Activated CD4-positive, alpha-beta T cell treated with anti-CD3 and anti-CD28 coated beads for 36 hours (primary cell): ENCODE measurements at places on chromosomes 16 and 17.

GRCh38 chr17:15981208-15981607, 18.3 kb downstream of the ZSWIM7 start:
- DNase-seq, result peak; percentile 58

DNA sequence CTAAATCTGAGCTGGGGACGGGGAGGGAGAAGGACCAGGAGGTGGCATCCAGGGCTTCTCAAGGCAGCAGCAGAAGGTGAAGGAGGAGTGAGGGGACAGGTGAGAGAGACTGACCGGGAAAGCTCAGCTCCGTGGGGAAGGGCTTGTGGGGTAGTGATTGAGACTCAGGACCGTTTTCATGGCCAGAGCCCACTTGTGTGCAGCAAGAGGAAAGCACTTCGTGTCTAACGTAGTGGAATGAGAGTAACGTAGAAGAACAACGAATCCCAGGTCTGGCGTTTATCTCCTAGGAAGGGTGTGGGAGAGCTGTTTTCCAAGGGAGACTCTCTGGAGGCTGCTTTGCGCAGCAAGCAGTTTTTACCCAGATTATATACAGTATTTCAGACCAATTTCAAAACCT, 1.3 kb upstream of the CDH3 start:
- no peak for DNase-seq

DNA sequence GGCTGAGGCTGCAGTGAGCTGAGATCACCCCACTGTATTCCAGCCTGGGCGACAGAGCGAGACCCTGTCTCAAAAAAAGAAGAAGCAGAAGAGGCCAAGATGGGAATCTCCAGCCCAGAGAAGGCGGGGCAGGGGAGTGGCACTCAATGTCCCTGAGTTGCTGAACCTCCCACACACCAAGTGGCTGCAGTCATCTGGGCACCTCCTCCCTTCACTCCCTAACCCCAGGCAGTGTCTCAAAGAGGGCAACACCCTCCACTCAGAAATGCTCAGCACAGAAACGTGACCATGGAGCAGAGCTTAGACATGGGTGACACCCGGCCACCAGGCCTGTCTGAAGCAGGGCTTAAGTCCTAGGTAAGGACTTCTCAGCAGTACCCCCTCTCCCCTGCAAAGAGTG, 36.3 kb upstream of the BCAR1 start:
- DNase-seq, result no peak

DNA sequence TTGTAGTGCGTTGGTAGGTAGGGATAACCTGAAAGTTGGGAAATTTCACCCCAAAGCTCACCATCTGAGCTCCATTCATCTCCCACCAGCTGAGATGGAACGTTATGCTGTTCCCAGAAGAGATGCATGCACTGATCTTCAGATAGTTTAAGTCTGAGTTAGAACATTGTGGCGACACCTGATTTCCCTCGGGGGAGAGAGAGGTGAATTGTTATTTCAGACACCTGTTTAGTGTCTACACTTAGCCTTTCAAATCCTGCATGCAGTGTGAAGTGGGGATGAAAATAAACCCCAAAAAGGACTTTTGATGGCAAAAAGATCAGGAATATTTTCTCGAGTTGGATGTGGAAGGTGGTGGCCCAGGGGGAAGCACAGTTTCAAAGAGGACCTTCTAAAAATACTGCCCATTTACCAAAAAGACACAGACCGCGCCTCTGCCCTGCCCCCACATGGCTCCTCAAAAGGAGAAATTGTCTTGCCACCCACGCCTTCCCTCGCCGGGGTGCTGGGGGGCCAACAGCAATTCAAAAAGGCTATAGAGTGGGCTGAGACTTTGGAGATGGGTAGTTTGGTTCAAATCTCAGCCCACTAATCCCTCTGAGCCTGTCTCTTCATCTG, 11.4 kb downstream of the CIITA start:
- DNase-seq, result no peak

- no peak for DNase-seq
Measured at GRCh38 chr17:17435323-17435722, 41.5 kb upstream of the MED9 start.

- no peak for DNase-seq
Measured at GRCh38 chr17:14312522-14312921, 11.6 kb downstream of the HS3ST3B1 start.

DNA sequence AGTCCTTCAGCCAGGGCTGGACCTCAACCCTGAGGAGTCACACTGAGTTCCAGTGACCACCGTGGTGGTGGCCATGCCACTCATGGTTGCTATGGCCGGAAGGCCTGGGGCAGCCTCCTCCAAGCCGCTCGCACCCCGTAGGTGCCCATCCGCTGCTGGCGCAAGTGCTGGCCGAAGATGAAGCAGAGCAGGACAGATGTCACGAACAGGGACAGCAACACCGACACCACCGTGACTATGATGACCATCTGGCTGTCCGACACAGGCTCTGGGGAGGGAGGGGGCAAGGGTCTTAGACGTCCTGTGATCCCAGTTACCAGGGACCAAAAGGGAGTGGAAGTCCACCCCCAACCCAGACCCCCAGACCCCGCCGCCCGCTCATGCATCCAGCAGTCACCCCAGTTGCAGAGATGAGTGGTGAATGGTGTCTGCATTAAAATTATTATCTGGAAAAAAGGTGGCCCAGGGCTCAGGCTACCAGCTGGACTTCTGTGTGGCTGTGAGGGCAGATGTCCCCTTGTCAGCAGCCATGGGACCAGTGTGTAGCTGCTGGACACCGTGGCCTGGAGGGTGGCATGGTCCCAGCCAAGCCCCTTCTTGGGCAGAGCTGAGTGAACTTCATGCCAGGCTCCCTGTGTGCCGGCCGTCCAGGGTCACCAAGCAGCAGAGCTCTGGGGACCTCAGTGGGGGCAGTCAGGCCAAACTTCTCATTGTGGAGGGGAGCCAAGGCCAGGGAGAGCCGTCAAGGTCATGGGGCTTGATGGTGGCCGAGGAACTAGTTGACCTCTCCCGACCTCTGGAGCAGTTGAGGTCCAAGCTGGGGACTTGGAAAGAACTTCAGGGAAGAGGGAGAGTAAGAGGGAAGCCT, 4.7 kb downstream of the PRR29 start:
- no peak for DNase-seq

- no peak for DNase-seq
Measured at GRCh38 chr16:23280483-23280967, 21.6 kb upstream of the SCNN1B start.

DNA sequence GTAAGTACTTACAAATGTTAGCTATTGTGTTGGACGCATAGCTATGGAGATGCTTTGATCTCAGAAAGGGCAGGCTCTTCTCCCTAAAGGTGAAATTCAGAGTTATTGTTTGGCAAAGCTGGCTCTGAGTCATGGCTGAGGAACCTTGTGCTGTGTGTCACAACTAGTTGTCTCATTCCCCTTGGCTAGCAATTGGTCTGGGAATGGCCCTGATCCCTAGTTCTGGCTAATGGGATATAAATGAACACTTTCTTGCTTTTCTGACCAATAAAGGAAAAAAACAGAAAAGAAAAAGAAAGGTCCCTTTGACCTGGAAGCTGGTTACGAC, 210.6 kb downstream of the MAP2K4 start:
- DNase-seq, result no peak

DNA sequence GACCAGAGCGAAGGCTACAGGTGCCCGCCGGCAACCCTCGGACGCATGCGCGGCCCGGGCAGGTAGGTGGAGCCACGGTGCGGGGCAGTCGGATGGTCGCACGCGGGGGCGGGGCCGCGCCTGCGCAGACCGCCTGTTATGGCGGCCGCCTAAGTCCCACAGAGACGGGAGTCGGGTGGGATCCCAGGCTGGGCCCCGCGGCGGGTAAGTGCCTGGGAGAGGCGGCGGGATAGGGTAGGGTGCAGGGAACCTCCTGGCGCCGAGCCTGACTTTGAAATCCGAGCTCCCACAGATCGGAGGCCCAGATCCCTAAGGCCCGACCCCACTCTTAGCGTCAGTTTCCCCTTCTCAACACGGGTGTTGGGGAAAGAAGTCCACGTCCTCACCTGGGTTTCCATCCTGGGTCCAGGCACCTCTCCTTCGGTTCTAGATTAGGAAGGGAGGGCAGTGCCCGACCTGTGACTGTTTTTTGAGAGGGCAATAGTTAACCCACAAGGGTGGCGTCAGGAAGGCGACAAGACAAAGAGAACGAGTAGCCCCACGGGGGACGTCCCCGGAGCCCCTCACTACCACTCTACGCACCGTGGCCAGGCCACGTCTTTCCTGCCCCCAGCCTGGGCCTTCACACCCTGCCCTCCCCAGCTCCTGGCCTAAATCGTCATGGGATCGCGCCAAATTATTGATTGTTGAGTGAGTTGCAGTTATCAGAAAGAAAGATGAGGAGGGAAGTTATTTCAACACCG, at the start of gene METTL22:
Gene METTL22 (plus strand): TSS at position 127 of the 743 bp plus-strand sequence. CDS start 3,968 bp downstream, outside the sequence.
- DNase-seq, result peak; percentile 96

DNA sequence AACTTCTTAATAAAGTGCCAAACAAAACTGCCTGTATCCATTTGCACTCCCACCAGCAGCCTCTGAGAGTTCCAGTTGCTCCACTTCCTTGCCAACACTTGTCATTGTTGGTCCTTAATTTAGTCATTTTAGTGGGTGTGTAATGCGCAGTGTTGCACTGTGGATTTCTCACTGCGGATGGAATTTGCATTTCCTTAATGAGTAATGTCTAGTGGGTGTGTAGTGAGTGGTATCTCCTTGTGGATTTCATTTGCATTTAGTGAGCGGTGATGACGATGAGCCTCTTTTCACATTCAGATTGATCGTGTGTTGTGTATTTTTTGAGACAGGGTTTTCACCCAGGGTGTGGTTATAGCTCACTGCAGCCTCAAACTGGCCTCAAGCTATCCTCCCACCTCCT, 4.1 kb upstream of the MSLN start:
- no peak for DNase-seq

DNA sequence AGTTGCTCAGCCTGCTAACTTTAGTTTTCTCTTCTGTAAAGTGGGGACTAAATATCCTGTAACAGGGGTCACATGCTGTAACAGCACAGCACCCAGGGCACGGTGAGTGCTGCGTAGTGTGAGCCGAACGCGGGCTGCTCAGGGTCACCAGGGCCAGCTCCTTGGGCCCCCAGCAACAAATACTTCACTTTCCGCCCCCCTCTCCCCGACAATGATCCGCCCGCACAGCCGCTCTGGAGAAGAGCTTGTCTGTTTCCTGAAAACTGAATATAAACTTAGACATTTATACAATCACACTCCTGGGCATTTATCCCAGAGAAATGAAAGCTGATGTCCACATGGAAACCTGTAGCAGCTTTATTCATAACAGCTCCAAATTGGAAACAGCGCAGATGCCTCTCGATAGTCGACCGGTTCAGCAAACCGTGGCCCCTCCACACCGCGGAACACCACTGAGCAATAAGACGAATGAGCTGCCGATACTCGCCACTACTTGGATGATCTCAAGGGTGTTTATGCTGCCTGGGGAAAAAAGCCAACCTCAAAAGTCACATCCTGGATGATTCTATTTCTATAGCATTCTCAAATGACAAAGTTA, 267.2 kb downstream of the PARN start:
- no peak for DNase-seq

- no peak for DNase-seq
Measured at GRCh38 chr16:13863075-13863765, 56.7 kb upstream of the ERCC4 start.

- DNase-seq, result no peak
Measured at GRCh38 chr17:73731733-73732132, 87.5 kb upstream of the SDK2 start.

DNA sequence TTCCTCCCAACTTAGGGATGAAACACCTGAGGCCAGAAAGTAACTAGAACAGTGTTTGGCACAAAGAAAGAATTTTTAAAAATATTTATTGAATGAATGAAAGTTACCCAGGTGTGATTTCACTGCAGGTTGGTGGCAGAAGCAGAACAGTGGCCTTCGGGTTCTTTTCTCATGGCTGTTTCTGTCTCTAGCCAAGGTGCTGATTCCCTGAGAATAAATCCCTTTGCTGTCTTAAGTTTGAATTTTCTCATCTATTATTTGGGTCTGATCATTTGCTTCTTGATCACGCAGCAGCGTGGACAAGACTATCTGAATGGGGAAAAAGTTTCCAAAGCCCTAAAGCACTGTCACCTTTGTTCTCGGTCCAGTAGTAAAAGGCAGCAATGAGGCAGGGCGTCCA, 73.1 kb upstream of the KIFC3 start:
- DNase-seq, result no peak

GRCh38 chr17:206941-207560, 25.6 kb upstream of the DOC2B start:
- DNase-seq, result no peak

GRCh38 chr17:35821308-35821707, 12.0 kb downstream of the TAF15 start:
- no peak for DNase-seq
